ENCODE measurements at places on chromosomes 3 and 15. TPM values are rescaled to one million over a fixed set of nuclear protein-coding genes. Genes with fewer than 3 reads are reported as not detected.

ALDH1A3 gene
- 666 TPM for total RNA-seq

PLCD1 gene
- total RNA-seq = 24.2 TPM

H1-8 gene
- total RNA-seq = not detected

FBXW12 gene
- not detected for total RNA-seq

CD200 gene
- 0.13 TPM for total RNA-seq

DGKG gene
- total RNA-seq = not detected

DNA sequence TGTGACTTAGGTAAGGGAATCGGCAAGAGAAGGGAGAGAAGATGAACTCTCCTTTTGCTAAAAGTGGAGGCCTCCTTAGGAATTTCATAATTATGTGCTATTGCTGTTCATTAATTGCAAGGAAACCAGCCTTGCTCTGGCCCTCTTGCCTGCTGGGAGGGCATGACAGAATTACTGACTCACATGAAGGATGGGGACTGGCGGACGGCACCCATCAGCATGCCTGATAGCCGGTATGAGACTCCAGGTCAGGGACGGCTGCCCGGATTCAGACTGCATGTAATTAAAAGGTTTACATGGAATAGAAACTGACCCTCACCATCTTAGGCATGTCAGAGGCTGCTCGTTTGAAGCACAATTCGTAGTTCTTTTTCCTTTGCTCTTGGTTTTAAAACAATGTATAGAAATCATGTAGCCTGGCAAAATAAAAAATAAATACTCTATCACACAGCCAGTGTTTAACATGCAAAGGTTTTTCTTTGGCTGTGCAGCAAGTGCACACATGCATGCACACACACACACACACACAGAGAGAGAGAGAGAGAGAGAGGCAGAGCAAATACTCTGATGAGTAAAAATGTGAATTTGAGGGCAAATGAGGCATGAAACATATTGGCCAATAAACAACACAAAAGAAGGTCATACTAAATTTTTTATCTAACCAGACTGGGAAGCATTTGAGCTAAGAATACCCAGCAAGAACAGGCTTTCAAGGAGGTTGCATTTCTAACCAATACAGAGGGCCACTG, 82.7 kb downstream of the FOXB1 start:
- no peak for DNase-seq

Data from bronchial epithelial cell (primary cell).